ENCODE measurements at places on chromosomes 6 and 20.

GRCh38 chr6:93293872-93294271 is 125.5 kb downstream of the EPHA7 start:
- DNase-seq, result no peak

- DNase-seq, result peak; percentile 40
Observed at GRCh38 chr6:87237804-87238203, 82.4 kb downstream of the ZNF292 start.

GRCh38 chr6:123316733-123317323 is 319.9 kb downstream of the TRDN start:
- peak; percentile 2 for DNase-seq

DNA sequence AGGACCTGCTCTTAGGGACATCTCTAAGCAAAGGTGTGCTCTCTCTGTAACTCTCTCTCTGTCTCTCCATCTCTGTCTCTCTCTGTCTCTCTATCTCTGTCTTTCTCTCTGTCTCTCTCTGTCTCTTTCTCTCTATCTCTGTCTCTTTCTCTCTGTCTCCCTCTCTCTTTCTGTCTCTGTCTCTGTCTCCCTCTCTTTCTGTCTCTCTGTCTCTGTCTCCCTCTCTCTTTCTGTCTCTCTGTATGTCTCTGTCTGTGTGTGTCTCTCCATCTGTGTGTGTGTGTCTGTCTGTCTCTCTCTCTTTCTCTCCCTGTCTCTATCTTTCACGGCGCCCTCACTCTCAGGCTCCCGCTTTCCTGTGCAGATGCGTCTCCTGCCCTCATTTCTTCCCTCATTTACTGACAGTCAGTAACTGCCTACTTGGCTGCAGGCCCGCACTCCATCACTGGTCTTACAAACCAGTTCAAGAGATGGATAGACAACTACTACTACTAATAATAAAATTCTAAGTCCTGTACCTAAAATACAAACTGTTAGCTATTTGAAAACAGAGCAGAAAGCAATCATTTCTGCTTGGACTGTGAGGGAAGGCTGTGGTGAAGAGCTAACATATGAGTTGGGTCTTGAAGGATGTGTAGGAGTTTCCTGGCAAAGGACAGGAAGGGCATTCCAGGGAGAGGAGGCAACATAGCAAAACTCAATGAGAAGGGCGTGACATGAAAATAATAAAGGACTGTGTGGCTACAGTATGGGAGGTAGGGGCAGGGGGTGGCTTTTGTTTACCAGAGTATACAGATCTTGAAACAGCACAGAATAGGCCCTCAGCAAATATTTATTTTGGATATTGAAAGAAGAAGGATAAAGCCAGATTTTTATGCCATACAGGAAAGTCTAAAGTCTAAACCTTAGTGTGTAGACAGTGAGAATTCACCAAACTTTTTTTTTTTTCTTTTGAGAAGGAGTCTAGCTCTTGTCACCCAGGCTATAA is 67.8 kb upstream of the TAB2 start:
- DNase-seq, result no peak

DNA sequence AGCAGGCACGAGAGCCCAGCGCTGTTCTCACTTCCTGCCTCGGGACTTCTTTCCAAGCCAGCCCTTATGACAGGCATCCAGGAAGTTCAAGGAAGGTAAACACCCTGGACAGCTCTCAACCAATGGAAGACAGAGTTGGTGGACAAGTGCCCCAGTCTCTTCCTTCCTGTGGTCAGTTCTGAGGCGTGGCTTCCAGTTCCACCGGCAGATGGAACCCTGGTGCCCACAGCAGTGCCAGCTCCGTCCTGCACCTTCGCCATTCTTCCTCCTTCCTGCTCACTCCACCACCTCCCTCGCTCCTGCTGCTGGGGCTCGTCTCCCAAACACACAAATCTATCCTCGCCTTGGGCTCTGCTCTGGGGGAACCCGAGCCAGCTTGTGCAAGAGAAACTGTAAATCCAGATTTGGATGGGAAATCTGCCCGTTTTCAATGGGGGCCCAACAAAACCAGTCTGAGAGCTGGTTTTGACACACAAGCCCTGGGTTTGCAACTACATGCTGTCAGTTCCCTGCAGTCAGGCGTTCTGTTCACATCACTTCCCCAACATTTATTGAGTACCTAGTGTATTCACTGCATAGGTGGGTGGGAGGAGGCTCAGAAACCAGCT is 162.7 kb downstream of the GRM4 start:
- no peak for DNase-seq
